ENCODE measurements at places on chromosomes 6 and 20. TPM values are rescaled to one million over a fixed set of nuclear protein-coding genes. Genes with fewer than 3 reads are reported as not detected.

DNA sequence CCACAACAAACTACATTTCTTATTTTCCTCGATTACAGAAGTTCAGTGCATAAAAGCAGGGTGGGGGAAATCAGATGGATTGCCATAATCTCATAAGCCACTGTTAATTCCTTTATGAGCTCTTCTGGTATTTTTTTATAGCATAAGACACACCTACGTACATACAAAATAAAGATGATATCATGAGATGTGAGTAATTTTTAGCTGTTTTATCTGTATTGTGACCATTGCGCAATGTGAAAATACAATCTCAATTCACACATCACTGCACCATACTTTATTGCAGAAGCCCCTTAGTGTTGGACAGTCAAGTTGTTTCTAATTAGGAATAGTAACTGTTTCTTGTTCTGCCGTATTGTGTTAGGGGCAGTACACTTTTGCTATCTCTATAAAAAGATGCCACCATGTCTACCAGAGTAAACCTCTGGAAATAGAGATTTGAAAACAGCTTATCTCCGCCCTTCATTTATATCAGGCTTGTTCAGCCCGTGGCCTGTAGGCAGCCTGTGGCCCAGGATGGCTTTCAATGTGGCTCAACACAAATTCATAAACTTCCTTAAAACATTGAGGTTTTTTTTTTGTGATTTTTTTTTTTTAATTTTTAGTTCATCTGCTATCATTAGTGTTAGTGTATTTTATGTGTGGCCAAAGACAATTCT lies 90.4 kb downstream of the FARS2 start:
- no peak for DNase-seq

DNA sequence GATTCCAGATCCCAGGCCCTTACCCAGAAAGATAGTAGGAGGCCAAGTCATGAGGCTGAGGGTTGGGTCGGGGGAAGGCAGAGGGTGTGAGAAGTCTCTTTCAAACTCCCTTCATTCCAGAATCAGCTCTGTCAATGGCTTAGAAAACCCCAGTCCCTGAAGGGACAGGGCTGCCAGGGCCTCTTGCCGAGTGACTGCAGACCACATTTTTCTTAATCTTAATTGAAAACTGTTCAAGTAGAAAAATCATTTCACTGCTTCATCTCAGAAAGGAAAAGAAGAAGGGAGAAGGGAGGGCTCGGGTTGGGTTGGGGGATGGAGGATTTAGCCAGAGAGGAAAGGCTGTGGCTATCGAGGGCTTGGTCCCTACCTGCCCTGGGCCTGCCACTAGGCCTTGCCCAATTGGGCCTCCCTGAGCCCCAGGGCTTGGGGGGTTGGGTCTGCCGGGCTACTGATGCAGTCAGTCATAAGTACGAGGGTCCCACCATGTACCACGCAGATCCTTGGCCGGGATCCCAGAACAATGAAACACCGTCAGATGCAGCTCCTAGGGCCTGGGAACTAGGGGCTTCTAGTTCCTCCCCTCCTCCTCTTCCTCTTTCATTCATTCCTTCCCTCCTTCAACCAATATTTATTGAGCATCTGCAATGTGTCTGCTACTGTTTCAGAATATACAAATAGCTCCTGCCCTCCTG lies 44.0 kb upstream of the CTNNBL1 start:
- DNase-seq = no peak

GRCh38 chr6:1527073-1527457 lies 82.7 kb upstream of the FOXC1 start:
- DNase-seq = no peak

- no peak for DNase-seq
These were observed 142.6 kb upstream of the HMGN3 start for GRCh38 chr6:79377047-79377446.

- DNase-seq = no peak
These were observed at the start of gene PRRC2A for GRCh38 chr6:31620586-31621319. Gene PRRC2A, plus strand, starts transcription at chr6:31620715. Its CDS starts 2,075 bp downstream, at chr6:31622790.

DNA sequence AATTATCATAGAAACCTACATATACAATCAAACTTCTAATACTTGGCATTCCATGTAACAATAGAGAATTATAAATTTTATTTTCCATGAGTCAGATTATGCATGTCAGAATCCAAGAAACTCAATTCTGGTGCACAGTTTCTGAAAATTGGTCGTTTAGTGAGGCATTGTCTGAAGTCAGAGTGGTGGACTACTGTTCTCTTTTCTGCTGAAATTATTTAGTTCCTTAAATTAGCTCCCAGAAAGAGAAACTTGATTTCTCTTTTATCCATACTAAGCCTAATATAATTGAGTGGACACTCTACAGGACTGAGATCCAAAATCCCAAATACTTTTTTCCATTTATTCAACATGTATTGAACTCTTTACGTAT lies 265.5 kb downstream of the ALDH8A1 start:
- no peak for DNase-seq

DNA sequence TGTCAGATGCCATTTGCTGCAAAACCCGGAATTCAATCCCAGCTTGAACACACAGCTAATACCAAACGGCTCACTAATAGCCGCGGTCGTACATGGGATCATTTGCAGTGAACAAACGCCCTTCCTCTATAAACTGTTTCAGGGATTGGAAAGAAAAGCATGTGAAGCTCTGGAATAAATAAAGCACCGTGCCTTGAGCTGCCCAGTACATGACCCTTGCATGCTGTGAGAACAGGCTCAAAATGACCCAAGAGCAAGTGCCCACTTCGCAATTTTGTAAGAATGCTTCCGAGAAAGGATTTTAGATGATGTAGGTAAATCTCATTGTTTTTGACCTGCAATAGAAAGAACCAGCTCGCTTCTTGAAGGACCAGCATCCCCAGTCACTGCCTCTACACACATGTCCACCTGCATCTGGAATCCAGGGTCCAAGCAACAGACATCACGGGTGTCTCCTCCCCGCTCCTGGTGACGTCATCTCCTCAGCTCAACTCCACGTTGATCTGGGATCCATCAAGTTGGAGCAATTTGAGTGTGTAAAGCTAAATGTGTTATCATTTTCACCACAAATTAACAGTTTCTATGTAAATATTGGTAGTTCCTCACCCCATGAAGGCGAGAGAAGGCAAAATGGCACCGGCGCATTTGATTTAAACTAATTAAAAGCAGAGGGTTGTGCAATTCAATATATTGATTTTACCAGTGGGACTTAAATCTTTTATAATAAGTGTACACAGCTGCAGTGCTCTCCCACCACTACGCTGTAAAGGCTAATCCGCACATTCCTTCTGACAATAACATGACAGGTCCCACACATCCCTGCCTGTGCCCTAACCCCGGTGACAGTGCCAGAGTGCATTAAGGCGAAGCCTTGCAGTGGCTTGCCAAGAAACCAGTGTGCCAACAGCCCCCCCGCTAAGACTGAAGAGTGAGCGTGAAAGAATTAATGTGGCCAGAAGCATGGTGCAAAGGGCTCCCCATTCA lies 6.2 kb downstream of the BMP7 start:
- no peak for DNase-seq

DNA sequence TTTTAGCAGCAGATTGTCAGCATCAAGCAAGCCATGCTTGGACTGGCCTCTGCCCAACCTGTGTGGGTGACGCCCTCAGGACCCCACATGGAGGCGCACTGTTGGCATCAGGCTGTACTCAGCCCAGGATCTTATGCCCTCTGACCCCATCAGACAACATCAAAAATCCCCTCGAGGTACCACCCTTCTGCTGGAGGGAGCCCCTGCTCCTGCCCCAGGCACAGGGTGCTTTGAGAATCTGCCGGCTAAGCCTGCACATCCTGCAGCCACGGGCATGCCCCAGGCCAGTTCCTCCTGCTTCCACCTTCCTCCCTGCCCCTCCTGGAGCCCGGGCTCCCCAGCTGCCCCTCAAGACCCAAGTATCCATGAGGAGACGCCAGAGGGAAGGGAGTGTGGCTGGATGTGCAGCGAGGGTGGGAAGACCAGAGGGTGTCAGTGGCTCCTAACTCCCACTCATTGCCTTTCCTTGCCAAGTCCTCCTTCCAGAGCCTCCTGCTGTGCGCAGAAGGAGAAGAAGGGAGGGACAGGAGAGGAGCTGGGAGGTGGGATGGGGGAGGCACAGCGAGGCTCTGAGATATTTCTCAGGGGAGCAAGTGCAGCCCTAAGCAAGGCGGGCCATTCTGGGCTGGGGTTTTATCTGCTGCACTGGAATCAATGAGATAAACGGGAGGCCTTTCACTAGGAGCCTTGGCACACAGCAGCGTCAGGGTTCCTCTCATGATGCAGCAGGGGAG lies 77.4 kb upstream of the CST7 start:
- no peak for DNase-seq

DNA sequence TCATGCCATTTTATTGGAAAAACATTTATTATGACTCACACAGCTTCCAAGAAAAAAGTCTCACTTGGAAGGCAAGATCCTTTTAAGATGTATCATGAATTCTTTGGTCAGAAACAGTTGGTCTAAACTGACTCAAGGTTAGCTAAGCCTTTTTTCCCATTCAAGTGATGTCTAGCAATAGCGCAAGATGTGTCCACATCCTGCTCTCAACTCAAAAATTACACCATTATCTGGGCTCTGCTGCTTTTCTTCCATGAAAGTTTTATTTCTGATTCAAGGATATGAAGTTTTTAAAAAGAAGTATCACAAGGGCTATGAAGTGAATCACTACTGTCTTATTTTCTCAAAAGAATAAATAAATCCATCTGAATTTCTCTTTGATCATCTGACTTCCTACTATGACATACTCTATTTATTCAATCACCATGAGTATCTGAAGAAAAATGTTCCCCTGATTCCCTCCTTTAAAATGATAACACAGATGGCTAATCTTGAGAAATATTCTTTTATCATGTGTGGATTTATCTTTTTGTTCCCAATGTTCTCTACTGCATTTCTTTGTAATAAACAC lies 139.2 kb downstream of the AHI1 start:
- DNase-seq = no peak

DNA sequence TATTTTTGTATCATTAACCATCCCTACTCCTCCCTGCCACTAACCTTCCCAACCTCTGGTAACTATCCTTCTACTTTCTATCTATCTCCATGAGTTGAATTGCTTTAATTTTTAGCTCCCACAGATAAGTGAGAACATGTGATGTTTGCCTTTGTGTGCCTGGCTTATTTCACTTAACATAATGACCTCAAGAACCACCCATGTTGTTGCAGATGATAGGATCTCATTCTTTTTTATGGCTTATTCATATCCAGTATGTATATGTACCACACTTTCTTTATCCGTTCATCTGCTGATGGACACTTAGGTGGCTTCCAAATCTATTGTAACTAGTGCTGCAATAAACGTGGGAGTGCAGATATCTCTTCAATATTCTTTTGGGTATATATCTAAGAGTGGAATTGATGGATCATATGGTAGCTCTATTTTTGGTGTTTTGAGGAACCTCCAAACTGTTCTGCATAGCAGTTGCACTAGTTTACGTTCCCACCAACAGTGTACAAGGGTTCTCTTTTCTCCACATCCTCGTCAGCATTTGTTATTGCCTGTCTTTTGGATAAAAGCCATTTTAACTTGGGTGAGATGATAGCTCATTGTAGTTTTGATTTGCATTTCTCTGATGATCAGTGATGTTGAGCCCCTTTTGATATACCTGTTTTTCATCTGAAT lies 201.4 kb downstream of the ARHGAP18 start:
- no peak for DNase-seq

DNA sequence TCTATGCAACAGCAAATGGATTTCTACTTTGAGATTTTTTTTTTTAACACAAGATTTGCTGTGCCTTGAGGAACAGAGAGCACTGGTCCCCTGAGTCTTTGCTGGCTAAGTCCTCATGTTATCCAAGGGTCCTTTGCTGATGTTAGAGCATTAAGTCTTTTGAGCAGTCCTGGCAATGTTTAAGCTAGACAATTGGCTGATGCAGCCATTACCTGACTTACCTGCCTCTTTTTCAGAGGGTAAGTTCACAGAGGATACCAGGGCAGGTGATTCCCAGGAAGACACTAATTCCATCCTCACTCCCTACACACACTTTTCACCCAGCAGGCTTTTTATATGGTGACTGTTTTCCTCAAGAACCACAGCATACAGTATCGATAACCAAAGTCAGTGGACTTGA lies 337.7 kb downstream of the HDGFL1 start:
- DNase-seq = no peak

GRCh38 chr20:20251317-20251716 lies 116.6 kb upstream of the INSM1 start:
- DNase-seq = no peak

DNA sequence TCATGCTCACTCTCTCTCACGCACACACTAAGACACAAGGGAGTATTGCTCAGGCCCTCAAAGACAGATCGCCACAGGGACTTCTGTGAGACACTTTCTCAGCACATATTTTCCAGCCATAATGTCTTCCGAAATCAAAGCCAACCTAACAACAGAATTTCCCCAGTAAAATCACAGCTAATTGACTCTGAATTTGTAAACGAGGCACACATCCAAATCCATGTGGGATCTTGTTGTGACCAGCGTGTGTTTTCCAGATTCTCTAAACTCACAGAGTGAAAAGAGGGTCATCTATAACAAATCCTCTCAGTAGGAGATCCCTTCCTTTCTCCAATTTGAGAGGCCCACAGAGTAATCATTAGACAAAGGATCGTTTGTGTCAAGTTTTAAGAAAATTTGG lies 280.4 kb downstream of the PACRG start:
- DNase-seq = no peak

The HAO1 gene
- total RNA-seq = not detected

The AMD1 gene
- total RNA-seq = 51.5 TPM

The PI3 gene
- total RNA-seq = not detected

The POU5F1 gene
- total RNA-seq = not detected

The SIRPD gene
- total RNA-seq = not detected
